ENCODE measurements at places on chromosomes 5 and 9.

- no peak for DNase-seq
These were observed 12.4 kb upstream of the CXXC5 start for GRCh38 chr5:139635606-139636206.

GRCh38 chr5:66963559-66963971 is 233.0 kb downstream of the CD180 start:
- DNase-seq = no peak

- no peak for DNase-seq
These were observed 512.3 kb upstream of the DAP start for GRCh38 chr5:11273180-11273903.

- DNase-seq = no peak
These were observed 102.4 kb upstream of the CDH9 start for GRCh38 chr5:27140831-27141230.

GRCh38 chr5:2217219-2217618 is 334.5 kb upstream of the IRX4 start:
- no peak for DNase-seq

GRCh38 chr9:121831869-121832268 is 180.4 kb downstream of the DAB2IP start:
- DNase-seq = no peak

- no peak for DNase-seq
These were observed 21.6 kb downstream of the SSBP2 start for GRCh38 chr5:81729276-81729675.

GRCh38 chr5:178555771-178556211 is 34.4 kb downstream of the COL23A1 start:
- DNase-seq = no peak

DNA sequence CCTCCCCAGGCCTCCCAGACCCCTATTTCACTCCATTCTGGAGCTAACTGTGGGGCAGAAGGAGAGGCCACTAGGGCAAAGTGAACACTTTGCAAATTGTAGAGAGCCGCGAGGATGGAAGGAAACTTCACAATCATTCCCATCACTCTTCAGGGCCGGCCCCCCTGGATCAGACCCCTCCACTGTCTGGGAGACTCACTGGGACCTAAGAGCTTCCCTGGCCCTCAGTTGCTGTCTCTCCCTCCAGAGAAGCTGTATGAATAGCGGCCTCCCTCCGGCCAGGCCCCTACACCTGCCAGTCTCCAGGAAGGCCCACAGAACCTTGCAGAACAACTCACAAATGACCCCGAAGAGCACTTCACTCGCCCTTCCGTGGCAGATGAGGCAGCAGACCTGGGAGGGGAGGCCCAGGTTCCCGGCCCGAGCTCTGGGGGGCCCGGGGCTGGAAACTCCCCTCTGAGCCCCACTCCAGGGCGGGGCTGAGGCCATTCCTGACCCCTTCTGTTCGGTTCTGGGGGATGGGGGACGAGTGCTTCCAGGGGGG is 141.9 kb upstream of the IER5L start:
- no peak for DNase-seq

GRCh38 chr9:107600060-107600573 is 110.5 kb upstream of the KLF4 start:
- no peak for DNase-seq
